Germinal center (tissue), 1 donor: ENCODE measurements at places on chromosomes 2 and 18.

DNA sequence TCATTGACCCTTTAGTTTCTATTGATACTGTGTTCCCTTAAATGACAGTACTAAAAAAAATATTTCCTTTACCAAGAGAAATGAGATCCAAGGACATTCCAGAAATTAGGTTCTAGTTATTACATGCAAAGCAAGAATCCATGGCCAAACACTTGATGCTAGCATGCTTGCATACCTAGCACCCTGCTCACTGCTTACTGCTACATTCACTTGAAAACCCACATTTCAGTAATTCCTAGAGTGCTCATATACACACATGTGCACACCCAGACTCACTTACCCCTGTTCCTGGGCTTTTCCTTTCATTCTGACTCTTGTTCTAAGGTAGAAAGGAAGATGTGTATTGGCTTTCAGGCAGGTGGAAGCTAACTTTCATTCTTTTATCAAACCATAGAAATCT is 395.9 kb downstream of the THSD7B start:
- DNase-seq = no peak

GRCh38 chr2:239283961-239284795 is 116.6 kb downstream of the HDAC4 start:
- no peak for DNase-seq

DNA sequence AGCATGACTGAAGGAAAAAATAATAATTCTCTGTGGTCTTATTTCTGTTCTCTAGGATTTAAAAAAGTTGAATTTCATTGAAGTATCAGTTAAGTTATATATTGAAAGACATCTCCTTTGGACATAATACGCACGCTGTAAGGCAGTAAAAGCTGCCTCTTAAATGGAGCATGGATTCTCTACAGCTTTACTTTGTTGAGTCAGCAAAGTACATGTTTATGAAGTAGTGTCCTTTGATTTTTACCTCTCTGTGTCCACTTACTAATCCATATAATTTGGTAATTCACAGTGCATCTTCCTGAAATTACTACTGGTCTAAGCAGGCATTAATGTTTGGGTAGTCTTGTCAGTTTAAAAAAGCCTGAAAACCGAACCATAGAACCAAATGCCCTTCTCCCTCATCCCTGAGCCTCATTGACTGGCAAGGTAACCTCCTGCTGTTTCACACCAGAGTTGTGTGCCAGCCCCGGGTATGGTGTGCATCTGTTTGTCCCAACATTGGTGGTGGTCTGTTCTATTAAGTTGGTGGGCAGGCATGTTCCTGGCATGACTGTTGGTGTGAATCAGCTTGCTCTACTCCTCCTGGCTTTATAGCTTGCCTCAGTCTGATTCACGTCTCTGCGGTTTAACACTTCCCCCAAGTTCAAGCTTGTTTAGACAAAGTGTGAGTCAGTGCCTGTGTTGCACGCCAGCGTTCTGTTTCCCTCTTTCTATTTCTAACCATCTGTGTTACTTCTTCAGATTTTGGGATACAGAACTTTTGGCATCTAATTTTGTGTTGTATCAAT is 71.0 kb upstream of the ITM2C start:
- no peak for DNase-seq

- peak; percentile 67 for DNase-seq
These were observed 32.9 kb downstream of the MBP start for GRCh38 chr18:77099485-77100370.

GRCh38 chr2:37324536-37324785 is 172 bp downstream of the PRKD3 start:
- no peak for DNase-seq

DNA sequence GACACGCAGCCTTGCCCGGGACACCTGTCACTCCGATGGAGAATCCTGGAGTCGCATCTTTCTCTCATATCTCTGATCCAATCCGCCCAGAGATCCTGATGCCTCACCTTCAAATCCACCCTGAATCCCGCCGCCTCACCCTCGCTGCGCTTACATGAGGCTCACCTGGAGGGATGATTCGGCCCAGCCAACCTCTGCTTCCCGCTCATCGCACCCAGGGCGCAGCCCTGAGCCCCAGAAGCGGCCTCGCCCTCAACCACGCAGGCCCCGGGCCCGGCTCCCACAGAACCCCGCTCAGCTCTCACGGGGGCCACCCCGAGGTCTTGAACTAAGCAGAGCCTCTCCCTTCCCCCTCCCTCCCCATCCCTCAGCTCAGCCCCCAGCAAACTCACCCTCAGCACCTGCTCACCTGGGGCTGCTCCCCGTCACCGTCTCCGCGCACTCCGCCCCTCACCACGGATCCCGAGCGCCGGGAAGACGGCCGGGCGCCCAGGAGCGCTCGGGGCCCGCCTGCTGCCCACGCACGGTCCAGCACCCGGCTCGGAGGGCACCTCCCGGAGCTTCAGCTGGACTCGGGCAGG is 160.0 kb downstream of the NDUFA10 start:
- no peak for DNase-seq

DNA sequence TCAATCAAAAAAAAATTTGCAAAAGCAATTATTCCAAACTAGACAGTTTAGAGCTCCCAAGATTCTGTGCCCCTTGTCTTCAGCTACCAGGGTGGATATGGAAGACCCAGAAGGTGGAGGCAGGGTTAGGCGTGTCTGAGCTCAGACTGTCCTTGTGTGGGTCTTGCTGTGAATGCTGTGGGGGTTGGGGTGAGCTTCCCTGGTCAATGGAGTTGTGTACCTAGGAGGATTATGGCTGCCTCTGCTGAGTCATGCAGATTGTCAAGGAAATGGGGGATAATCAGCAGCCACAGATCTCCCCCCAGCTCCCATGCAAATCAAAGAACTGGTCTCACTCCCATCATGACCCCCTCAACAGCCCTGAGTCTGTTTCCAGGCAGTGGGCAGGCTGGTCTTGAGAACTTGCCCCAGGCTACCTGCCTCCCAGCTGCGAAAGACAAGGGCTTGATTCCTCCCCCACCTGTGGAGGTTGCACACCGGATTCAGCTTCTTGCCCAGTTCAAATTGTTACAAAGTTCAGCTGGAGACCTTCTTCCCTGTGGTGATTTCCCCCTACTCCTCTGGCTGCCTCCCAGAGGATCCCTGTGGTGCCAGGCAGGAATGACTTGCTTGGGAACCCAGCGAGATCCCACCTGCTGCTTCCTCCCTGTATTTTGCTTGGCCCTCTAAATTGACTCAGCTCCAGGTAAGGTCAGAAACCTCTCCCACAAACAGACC is 77.0 kb downstream of the RAD51AP2 start:
- DNase-seq = no peak

DNA sequence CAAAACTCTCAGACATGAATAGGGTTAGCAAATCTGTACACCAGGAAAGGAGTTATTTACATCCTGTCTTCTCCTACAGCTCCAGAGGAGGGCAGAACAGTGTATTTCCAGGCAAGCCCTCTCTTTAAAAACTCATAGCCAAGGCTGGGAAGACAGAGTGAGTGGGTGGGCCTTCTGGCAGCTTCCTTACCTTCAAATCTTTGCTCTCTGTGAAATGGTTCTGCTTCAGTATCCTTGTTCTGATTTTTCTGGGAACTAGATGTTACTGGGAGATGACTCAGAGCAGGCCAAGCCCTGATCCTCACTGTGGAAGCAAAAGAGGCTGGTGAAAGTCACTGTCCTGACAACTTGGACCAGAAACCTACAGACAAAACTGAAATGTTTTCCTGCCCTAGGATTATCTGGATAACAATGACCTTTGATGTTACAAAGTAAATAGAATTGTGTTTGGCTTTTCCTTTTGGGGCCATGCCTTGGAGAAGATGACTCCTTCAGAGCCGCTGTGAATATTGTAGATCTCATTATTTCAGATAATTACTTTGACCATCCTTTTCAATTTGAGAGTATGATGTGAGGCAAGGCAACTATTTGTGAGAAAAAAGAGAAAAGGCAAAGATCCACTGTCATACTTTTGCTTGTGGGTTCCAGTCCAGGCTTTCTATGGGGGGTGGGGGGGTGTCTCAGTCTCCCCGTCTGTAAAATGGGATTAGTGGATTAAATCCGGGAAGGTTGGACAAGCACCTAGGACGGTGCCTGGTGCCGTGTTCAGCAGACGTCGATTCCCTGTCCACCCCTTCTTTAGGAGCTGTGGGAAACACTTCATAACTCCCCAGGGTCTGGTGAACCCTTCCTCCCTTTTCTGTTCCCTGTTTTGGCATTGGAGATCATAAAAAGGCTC is 644 bp upstream of the QPCT start:
- DNase-seq = no peak

DNA sequence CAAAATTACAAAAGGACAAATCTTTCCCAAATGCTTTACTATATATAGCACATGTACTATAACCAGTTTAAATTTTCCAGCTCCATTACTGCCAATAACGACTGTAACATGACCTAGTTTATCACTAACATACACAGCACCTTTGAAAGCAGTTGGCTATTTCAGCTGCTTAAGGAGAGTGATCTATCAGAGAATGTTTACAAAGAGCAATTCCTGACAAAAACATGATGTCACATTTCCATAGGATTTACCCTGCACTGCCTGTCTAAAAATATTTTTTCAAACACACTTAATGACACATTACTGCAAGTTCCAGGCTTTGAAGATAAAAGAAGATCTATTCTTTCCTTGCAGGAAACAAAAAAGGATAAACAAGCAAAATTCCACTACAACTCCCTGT is 40.6 kb downstream of the ZNF516 start:
- no peak for DNase-seq

DNA sequence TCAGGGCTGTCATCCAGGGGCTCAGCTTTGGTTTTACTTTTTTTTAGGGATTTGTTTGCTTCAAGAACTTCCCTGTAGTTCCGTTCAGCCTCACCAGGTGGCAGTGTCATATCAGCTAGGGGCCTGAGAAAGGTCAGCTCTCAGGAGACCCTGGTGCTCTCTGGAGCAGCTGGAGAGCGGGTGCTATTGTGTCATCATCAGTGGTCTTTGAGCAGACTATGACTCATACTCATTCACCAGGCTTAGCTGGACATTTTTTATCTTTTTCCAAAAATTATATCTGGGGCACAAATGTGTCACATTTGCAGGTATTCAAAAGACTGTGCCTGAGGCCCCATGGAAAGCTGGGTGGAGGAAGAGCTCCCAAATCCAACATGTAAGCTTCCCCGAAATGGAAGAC is 24.4 kb downstream of the ZNF892 start:
- DNase-seq = peak; percentile 48

- no peak for DNase-seq
These were observed 266.7 kb downstream of the METTL4 start for GRCh38 chr18:2304378-2305175.

DNA sequence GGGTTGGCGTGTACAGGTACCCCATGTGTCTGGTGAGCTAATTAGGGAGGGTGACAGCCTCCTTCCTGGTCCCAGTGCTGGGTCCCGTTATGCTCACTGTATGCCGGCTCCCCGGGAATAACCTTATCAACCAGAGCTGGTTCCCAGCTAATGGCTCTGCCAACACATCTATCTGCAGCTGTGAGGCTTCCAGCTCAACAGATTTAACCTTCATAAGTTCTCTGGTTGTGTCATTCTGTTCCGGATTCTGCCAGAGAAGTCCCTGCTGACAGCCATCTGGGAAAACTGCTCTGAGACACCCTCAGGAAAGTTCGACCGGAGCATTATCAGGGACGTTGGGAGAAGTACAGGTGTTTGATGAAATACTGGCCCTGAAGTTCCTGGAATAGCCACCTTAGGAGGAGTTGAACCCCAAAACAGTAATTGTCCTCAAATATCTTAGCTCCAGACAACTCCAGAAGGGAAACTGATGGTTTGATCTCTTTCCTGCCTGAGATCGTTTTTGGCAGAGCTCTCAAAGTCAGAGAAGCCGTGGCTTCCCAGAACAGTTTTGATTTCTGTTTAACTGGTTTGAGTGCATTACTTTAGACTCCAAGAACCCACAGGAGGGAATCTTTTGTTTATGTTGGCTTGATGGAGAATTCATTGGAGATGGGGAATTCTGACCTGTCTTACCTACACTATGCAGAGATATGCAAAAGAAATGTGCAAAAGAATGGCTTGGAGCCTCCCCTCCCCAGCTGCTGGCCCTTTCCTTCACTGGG is 39.4 kb upstream of the TXNDC2 start:
- no peak for DNase-seq

- no peak for DNase-seq
These were observed 120.5 kb upstream of the HS6ST1 start for GRCh38 chr2:128439031-128439790.

DNA sequence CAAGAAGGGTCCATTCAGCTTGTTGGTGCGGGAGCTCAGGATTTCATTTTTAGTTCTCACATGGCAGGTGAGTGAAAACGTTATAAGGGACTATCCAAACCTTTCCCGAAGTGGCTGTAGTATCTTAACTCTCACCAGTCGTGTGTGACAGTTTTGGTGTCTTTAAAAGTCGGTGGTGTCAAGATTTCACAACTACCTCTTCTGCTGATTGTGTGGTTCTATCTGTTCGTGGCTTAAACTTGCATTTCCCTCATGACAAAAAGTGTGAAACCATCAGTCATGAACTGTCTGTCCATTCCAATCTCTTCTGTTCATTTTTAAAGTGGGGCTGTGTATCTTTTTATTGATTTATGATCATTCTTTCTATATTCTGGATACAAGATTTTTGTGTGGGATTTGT is 3.8 kb upstream of the AQP12B start:
- no peak for DNase-seq

DNA sequence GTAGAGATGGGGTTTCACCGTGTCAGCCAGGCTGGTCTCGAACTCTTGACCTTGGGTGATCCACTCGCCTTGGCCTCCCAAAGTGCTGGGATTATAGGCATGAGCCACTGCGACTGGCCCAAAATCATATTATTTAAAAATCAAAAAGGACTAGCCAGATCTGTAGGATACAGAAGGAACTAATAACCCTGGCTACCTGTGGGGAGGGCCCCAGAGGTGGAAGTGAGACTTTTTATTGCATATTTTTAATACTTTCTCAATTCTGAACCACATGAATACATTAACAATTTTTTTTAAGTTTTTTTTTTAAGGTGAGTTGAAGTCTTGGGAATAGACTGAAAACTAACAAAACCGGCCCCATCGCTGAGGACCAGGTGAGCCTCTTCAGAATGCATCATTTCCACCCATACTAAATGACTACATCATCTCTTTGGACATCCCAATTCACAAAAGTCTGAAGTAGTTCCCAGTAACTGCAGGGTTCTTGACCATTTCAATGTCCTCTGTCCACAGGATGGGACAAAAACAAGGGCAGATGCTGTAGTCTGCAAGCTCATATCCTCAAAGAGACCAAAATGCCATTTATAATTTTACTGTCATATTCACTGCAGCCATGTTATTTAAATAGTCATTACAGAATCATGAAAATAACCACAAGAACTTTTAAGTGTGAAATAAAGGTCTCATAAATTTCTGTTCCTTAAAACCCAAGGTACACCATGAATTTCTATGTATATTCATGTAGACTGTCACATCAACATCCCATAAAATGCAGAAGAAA is 21.4 kb downstream of the RPL31 start:
- no peak for DNase-seq

DNA sequence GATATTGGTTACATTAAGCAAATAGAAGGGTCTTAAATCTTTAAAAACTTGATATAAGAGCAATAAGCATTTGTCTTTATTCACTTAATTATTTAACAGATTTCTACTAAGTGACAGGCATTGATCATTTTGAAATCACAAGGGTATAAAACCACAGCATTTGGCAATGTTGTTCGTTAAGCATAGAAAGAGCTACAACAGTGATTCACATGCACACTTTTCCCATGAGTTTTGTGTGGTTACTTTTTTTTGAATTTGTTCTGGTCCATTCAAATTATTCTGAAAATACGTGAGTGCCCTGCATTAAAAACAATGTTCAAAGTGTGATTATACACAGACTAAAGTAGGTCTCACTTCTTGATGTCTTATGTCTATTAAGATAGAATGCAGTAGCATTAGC is 52.2 kb downstream of the LYPD6B start:
- DNase-seq = no peak

GRCh38 chr2:144512891-144513351 is 7.0 kb downstream of the ZEB2 start:
- DNase-seq = no peak
